ENCODE measurements at places on chromosomes 1 and 21. TPM values are rescaled to one million over a fixed set of nuclear protein-coding genes. Genes with fewer than 3 reads are reported as not detected.

The BARHL2 gene
- not detected for total RNA-seq

The BMP8B gene
- 3.5 TPM for total RNA-seq

The NTMT2 gene
- not detected for total RNA-seq

The ARHGAP30 gene
- total RNA-seq, result 15.4 TPM

The SELE gene
- total RNA-seq, result 3.1 TPM

The KIRREL1 gene
- total RNA-seq, result 18.9 TPM

DNA sequence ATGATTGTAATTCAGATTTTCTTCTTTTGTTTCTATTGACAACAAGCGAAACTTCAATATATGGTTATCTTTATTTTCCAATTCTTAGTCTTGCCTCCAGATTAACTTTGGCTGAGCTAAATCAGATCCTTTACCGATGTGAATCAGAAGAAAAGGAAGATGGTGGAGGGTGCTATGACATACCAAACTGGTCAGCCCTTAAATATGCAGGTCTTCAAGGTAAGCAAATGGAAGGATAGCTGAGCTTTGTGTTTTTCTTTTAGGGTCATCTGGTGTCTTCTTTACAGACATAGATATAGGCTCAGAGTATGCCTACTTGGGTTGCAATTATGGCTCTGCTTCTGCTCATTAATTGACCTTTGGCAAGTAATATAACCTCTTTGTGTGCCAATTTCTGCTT lies 37.7 kb downstream of the AGL start:
- peaks cover 58% of the 10 kb centered on the region for H3K36me3 ChIP-seq
- no peaks in the 10 kb centered on the region for H3K27me3 ChIP-seq
- no peak for DNase-seq
- no peaks in the 10 kb centered on the region for H3K4me1 ChIP-seq
- no peak overlapping the region for H3K4me3 ChIP-seq

DNA sequence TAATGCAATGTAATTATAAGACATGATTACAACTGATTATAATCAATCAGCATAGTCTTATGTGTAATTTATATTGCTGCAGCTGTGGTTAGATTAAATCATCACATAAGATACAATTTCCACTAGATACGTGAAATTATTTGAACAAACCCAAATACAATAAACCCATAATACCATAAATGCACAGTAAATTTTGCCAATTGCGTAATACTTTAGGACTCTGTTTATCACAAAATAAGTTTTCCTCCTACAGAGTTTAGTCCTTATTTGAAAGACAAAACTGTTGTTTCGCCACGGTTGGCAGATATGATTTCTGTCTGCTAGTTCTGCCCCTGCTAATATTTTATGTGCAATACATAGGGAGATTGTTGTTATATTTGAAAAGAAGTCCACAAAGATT lies 895.9 kb upstream of the ADGRL4 start:
- H3K4me1 ChIP-seq, result no peaks in the 10 kb centered on the region
- DNase-seq, result no peak
- H3K36me3 ChIP-seq, result no peaks in the 10 kb centered on the region
- H3K4me3 ChIP-seq, result no peak overlapping the region

GRCh38 chr1:166915042-166915441 lies 39.0 kb upstream of the TADA1 start:
- H3K4me1 ChIP-seq, result no peaks in the 10 kb centered on the region
- DNase-seq, result no peak
- peaks cover 27% of the 10 kb centered on the region for H3K27me3 ChIP-seq
- no peak overlapping the region for H3K4me3 ChIP-seq

- no peak overlapping the region for H3K27ac ChIP-seq
- H3K36me3 ChIP-seq, result no peaks in the 10 kb centered on the region
Observed at GRCh38 chr1:7229696-7230631, 444.7 kb downstream of the CAMTA1 start.

DNA sequence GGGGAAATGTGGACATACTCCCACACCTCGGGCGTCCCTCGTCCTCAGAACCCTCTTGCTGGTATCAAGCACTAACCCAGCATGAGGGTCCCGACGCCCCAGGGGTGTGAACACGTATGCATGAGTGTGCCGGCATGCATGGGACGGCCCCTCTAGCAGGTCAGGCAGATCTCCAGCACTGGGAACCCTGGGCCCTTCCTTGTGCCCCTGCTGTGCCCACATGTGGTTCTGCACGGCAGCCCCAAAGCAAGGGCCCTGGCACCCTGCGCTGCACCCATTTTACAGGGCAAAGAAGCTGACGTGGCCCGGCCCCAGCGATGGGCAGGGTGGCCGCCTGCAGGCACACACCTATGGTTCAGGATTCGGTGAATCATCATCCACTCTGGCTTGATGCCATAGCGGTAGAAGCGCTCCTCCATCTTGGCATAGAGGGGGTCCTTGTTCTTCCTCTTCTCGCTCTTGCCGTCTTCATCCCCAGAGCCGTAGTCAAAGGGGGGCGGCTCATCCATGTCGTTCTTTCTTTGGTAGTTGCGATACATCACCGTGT lies 34.2 kb downstream of the CHD5 start:
- H3K36me3 ChIP-seq, result no peaks in the 10 kb centered on the region
- H3K27ac ChIP-seq, result no peak overlapping the region
- H3K4me3 ChIP-seq, result no peak overlapping the region
- H3K4me1 ChIP-seq, result peaks cover 9% of the 10 kb centered on the region

DNA sequence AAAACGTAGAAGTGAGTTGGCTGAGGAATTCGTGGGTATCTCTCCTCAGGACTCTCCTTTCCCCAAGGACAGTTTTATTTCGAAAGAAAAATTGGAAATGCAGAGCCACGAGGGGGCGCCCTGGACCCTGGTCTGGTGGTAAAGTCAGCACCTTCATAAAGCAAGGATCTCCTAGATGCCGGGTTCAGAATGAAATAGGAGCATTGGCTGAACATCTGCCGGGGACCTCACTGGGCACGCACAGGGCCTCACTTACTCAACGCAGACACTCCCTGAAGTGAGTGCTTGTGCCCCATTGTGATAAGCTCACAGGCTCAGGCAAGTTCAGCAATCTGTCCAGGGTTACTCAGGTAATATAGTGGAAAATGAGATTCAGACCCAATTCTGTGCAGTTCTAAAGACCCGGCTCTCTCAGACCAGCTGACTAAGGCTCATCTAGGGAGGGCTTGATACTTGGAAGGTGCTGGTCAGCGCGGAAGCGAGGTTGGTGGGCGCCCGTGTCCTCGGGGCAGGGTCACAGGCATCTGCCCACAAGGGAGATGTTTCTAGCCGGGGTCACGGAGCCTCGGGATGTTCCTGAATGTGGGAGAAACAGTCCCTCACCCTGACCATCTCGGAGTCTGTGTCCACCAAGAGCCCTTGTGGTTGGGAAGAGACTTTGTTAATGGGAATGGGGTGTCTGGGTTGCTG lies 55.7 kb upstream of the ETV3 start:
- H3K4me3 ChIP-seq, result no peak overlapping the region
- H3K27ac ChIP-seq, result no peak overlapping the region
- no peaks in the 10 kb centered on the region for H3K36me3 ChIP-seq
- peaks cover 8% of the 10 kb centered on the region for H3K4me1 ChIP-seq
- peaks cover 23% of the 10 kb centered on the region for H3K27me3 ChIP-seq

DNA sequence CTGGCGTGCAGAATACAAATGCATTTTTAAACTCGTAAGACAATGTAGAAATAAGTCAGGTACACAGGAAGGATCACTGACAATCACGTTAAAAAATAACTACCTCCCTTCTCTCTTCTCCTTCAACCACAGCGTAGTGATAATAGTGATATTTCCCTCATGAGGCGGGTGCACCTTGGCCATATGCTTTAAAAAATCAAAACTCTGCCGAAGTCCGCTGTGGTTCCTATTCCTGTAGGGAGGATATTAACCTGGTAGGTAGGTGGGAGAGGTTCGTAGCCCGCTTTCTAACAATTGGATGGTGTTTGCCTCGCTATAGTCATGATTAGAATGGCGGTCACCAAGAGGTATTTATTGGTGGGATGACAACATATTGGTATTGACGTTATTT lies 732 bp downstream of the GREM2 start:
- no peaks in the 10 kb centered on the region for H3K36me3 ChIP-seq
- peak overlapping the region; percentile 58 for H3K4me3 ChIP-seq
- no peaks in the 10 kb centered on the region for H3K27me3 ChIP-seq
- H3K27ac ChIP-seq, result peak overlapping the region; percentile 47
- no peak for DNase-seq

- H3K4me1 ChIP-seq, result no peaks in the 10 kb centered on the region
- H3K27ac ChIP-seq, result no peak overlapping the region
- DNase-seq, result no peak
- no peaks in the 10 kb centered on the region for H3K27me3 ChIP-seq
- H3K4me3 ChIP-seq, result no peak overlapping the region
Observed at GRCh38 chr1:245751726-245752470, 597.1 kb downstream of the KIF26B start.

DNA sequence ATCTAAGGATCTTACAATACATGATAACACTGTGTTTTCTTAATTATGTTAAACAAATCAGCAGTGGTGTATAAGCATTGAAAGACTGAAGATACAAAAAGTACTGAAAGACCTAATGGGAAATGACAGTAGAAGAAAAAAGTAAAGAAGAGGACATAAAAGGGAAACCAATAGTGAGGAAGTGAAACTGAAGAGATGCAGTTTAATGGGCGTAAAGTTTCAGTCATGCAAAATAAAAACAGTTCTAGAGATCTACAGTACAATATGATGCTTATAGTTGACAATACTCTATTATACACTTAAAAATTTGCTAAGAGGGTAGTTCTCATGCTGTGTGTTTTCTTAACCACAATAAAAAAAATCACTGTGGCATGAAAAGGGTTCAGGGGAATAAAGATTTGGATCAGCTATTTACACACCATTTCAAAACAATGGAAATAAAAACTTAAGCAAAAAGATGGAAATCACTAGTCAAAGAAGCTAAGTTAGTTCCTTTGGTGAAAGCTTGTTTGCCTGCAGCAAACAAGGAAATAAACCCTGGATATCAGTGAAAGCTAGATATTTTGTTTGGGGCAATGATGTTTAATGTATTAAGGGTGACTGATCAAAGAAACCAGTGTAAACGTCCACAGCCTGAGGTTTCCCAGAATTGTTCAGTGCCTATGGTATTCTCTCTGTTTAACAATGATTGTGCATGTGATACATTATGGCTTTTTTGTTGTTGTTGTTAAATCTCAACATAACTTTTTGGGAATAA lies 1160.8 kb upstream of the ADGRL2 start:
- H3K4me1 ChIP-seq, result no peaks in the 10 kb centered on the region
- H3K36me3 ChIP-seq, result no peaks in the 10 kb centered on the region
- H3K27ac ChIP-seq, result no peak overlapping the region
- no peak overlapping the region for H3K4me3 ChIP-seq
- no peaks in the 10 kb centered on the region for H3K27me3 ChIP-seq

- DNase-seq, result no peak
- no peaks in the 10 kb centered on the region for H3K4me1 ChIP-seq
- no peaks in the 10 kb centered on the region for H3K36me3 ChIP-seq
- H3K27me3 ChIP-seq, result no peaks in the 10 kb centered on the region
Observed at GRCh38 chr1:211013346-211014240, 120.4 kb downstream of the KCNH1 start.

- peaks cover 50% of the 10 kb centered on the region for H3K27me3 ChIP-seq
- H3K4me3 ChIP-seq, result no peak overlapping the region
- no peaks in the 10 kb centered on the region for H3K36me3 ChIP-seq
- H3K27ac ChIP-seq, result no peak overlapping the region
Observed at GRCh38 chr1:46547481-46548383, 3.7 kb downstream of the KNCN start.

GRCh38 chr1:164654200-164654599 lies 95.2 kb downstream of the PBX1 start:
- no peaks in the 10 kb centered on the region for H3K27me3 ChIP-seq
- H3K4me1 ChIP-seq, result peaks cover 20% of the 10 kb centered on the region
- no peaks in the 10 kb centered on the region for H3K36me3 ChIP-seq
- no peak overlapping the region for H3K27ac ChIP-seq
- H3K4me3 ChIP-seq, result no peak overlapping the region

DNA sequence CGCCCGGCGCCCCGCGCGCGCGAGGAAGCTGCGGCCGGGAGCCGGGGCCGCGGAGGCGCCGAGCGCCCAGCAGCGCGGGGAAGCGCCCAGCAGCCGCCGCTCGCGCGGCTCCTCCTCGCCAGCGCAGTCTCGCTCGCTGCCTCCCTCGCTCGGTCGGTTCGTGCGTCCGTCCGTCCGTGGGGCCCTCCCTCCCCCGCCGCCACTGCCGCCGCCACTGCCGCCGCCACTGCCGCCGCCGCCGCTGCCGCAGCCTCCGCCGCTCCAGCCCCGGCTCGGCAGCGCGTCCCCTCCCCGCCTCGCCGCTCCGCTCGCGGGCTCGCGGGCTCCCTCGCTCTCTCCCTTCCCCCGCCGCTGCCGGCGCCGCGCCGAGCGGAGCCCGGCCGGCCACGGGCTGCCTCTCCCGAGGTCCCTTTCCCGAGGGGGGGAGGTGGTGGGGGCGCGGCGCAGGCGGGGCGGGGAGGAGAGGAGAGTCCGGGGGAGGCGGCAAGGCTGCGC lies at the start of gene KCND3:
Gene KCND3, minus strand, starts transcription at position 138 of the 495 bp plus-strand sequence.
- H3K27ac ChIP-seq, result peak within 1 kb of the TSS; percentile 34
- H3K4me3 ChIP-seq, result peak within 1 kb of the TSS; percentile 80
- no peaks in the 10 kb centered on the region for H3K36me3 ChIP-seq
- peaks cover 6% of the 10 kb centered on the region for H3K27me3 ChIP-seq

GRCh38 chr1:240804475-240804874 lies 192.5 kb upstream of the GREM2 start:
- no peaks in the 10 kb centered on the region for H3K4me1 ChIP-seq
- H3K36me3 ChIP-seq, result no peaks in the 10 kb centered on the region
- H3K27me3 ChIP-seq, result no peaks in the 10 kb centered on the region
- H3K4me3 ChIP-seq, result no peak overlapping the region
- H3K27ac ChIP-seq, result no peak overlapping the region

DNA sequence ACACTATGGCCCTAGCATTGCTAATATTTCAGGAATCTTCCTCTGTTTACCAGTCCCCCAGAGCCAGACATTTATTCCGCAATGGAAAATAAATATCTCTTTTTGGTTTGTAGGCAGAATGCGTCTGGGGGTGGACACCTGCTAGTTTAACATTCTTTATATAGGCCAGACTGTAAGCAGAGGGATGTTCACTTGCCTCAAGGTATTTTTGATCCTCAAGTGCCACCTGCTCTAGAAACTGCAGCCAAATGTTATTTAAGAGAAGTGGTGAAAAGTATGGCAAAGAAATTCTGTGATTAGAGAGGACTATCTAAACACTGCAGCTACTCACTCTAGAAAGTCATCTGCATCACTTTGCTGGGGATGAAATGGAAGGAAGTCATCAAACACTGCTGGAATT lies 164.7 kb downstream of the NEGR1 start:
- H3K27ac ChIP-seq, result no peak overlapping the region
- no peaks in the 10 kb centered on the region for H3K27me3 ChIP-seq
- no peaks in the 10 kb centered on the region for H3K36me3 ChIP-seq
- peaks cover 6% of the 10 kb centered on the region for H3K4me1 ChIP-seq

DNA sequence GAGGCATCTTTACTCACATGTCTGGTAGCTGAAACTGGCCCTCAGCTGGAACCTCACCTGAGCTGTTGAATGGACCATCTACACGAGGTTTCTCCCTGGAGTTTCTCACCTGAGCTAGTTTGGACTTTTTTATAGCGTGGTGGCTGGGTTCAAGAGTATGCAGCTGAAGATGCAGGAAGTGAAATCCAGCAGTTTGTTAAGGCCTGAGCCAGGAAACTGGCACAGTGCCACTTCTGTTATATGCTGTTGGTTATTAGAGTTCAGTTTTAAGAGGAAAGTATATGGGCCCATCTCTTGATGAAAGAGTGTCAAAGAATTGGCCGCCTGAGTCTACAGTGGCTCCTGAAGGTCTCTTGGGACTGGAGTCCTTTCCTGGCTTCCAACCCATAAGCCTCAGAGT lies 35.6 kb downstream of the STUM start:
- H3K27me3 ChIP-seq, result no peaks in the 10 kb centered on the region
- DNase-seq, result no peak
- peaks cover 2% of the 10 kb centered on the region for H3K4me1 ChIP-seq
- no peak overlapping the region for H3K4me3 ChIP-seq
